Right lung (tissue), 10 donors: ENCODE measurements at places on chromosomes 2 and 18. TPM values are rescaled to one million over a fixed set of nuclear protein-coding genes. Genes with fewer than 3 reads are reported as not detected.

Gene PGAP1
- polyA plus RNA-seq = 29.7 TPM

Gene OTOS
- polyA plus RNA-seq = not detected

Gene CLEC4F
- polyA plus RNA-seq = 0.07 TPM

Gene ANKRD62
- polyA plus RNA-seq = not detected

Gene VWC2L
- 0.06 TPM for polyA plus RNA-seq
